Stimulated activated CD4-positive, alpha-beta T cell treated with anti-CD3 and anti-CD28 coated beads, TNF-alpha, amount 100 ng/mL, for 4 hours (primary cell): ENCODE measurements at places on chromosomes 7 and 10.

DNA sequence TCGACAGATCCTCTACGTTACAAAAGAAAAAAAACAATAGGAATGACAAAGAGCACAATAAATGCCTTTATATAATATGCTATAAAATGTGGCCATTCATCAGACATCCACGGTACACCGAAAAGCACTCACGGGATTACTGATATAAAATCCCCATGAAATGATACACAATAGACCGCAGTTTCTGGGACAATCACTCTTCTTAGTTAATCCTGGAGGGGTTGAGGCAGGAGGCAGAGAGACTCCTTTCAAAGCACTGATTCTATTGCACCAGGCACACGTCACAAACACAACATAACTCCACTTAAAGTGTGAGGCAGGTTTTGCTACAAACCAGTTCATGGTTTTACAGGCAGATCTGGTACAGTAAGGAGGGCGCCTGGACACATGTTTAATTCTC, 113.8 kb downstream of the FGFR2 start:
- no peak for DNase-seq

DNA sequence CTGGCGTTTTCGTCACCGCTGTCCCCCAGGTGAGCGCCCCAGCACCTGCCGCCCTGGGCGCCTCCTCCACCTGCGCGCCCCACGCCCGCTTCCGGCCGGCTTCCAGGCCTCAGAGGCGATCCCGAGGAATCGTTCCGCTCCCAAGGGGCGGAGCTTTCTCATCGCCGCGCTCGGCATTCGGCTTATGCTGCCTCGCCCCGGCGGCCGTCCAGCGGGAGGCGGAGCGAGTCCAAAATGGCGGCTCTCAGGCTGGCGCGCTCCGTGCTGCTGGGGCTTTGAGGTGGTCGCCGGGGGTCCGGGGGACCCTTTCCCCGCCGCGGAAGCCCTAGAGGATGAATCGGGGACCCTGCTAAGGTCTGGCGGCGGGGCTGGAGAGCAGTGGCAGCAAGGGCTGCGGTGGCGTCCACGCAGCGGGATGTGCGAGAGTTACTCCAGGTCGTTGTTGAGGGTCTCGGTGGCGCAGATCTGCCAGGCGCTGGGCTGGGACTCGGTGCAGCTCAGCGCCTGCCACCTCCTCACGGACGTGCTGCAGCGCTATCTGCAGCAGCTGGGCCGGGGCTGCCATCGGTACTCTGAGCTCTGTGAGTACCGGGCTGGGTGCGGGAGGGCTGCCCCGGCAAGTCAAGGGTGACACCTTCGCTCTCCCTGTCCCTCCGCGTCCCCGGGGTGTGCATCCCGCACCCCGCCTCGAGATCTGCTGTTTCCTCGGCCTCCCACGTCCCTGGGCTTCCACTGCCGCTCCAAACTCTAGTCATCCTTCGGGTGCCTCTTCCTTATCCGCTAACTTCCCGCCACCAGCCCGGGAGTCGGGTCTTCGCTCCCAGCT, at the start of gene TAF3:
Gene TAF3, plus strand, starts transcription at position 211 of the 826 bp plus-strand sequence. Its CDS starts 205 bp downstream, at position 416.
- peak; percentile 87 for DNase-seq

DNA sequence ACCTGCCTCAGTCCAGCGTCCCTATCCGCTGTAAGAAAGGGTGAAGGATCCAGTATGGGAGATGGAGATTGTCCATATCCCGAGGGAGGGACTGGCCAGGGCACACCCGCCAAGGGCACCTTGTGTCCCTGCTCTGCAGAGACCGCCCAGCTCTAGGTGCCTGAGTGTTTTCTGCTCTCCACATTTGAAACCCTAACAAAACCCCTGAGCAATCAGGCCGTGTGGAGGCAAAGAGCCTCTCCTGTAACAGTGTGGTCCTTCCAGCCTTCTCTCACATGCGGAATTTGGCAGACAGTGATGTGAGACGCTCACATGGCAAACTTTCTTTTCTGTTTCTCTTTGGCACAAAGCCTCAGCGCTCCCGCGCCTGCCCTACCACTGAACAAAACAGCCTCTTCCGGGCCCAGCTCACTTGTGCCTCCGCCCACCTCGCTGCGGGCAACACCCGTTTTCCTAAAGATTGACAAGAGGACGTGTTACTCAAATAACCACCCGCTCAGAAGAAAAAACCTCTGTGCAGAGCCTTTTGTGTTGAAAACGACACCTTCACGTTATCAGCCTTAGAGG, 514.8 kb downstream of the DNAJB6 start:
- DNase-seq: peak; percentile 60

- DNase-seq: no peak
Measured at GRCh38 chr10:97810446-97810845, 38.6 kb upstream of the SFRP5 start.

GRCh38 chr10:49303711-49304110, 4.7 kb downstream of the C10orf71 start:
- no peak for DNase-seq

GRCh38 chr10:127983344-127984100, 76.6 kb downstream of the PTPRE start:
- DNase-seq: no peak

DNA sequence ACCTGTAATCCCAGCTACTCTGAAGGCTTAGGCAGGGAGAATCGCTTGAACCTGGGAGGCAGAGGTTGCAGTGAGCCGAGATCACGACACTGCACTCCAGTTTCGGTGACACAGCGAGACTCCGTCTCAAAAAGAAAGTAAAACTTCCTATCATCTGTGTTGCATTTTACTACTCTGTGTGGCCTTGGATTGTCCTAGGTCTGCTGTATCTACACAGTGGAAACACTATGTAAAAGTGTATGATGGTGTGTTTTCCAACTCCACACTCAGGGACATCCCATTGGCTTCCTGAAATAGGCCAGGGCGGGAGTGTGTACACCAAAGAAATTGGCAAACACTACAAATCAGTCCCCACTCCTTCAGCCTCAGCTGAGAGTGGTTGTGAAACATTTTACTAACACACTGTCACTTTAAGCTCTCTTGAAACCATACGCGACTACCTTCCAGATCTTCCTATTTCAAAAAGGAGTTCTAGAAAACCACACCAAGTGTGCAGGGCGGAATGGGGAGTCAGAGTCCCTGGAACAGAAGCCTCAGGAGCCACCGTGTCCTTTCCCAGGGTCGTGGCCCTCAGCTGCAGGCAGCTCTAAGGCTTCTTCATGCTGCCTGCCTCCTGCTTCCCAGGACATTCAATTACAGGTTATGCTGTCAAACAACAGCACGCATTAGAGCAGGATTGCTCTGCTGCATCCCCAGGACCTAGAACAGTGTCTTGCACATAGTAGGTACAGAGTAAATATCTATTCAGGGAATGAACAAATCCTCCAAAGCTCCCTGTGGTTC, 275.4 kb downstream of the PARD3 start:
- no peak for DNase-seq

GRCh38 chr7:28761505-28761904, 196.6 kb downstream of the TRIL start:
- DNase-seq: no peak

DNA sequence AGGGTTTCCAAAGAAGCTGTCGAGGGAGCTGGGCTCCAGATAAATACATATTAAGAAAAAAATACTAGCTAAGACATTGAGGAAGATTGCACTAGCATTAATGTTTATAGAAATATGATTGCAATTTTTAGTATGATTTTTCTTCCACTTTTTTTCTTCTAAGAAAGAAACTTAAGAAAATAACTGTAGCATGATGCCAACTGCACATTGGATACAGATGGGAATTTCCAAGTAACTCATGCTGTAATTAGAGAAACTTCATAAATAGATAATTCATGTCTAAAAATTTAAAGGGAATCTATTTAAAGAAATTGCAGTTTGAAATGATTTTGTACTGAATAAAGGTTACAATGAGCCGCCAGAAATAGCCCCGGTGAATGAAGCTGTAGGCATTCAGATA, 119.4 kb downstream of the POLR1F start:
- no peak for DNase-seq

GRCh38 chr10:128633864-128634540, 507.8 kb upstream of the MKI67 start:
- DNase-seq: no peak

DNA sequence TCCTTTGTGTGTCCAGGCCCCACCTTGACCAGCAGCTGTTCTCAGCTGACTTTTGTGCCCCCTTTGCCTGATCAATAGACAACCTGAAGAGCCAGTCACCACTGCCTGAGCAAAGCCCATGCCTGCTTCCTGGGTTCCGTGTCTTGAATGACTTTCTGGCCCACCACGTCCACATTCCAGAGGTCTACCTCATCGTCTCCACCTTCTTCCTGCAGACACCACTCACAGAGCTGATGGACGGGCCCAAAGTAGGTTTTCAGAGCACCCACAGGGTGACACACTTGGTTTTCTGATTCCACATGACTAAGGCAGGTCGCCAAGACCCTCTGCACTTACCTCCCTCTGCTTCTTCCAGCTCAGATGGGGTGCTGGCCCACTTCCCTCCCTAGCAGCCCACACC, 126.8 kb downstream of the WDFY4 start:
- DNase-seq: no peak

- DNase-seq: no peak
Measured at GRCh38 chr10:29434111-29434510, 145.2 kb downstream of the LYZL1 start.

DNA sequence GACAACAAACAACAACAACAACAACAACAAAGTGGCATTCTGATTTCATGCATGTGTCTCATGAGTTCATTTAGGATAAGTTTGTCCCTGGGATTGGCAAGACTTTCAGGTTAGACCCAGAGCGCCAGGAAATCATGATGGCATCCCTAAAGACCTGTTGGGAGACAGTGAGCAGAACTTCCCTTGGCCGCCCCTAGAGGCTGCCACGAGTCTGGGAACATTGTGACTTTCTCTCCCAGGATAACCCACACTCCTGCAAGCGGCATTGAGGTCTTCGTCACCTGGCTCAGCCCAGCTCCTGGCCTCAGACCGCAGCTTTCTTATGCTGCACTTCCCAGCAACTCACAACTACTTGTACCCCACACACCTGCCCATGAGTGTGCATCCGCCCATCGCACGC, 80.5 kb upstream of the RNF32 start:
- no peak for DNase-seq

DNA sequence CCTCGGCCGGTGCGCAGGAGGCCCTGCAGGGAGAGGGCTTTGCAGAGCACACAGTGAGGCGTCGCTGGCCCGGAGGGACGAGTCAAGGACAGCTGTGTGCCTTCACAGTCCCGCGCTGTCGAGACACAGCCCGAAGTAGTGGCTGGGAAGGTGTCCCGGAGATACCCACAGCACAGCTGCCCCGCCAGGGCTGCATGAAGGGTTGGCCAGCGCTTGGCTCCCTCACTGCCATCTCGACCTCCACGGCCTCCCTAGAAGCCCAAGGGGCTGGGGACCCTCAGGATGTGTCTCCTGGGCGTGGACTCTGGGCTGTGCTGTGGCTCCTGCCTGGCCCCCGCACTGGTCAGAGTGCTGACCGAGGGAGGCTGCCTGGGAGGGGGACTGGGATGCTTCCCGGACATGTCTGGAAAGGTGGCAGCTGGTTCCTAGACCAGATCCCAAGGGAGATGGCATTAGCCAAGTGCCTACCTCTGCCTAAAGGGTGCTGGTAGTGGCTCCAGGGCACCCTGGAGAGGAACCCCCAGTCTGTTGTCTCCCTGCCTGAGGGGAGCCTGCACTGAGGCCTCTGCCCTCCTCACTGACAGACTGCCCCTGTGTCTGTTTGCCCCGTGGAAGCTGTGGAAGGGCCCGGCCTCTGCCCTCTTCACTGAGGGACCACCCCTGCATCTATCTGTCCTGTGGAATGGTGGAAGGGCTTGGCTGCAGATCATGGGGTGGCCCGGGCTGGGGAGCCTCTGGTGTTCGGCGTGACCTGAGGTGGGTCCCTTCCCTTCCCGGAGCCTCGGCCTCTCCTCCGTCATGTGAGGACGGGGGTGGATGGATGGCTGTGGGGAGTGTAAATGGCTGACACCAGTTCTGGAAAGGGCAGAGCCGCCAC, 5.8 kb downstream of the ELFN1 start:
- no peak for DNase-seq

GRCh38 chr7:138705167-138705566, 4.0 kb upstream of the SVOPL start:
- no peak for DNase-seq

DNA sequence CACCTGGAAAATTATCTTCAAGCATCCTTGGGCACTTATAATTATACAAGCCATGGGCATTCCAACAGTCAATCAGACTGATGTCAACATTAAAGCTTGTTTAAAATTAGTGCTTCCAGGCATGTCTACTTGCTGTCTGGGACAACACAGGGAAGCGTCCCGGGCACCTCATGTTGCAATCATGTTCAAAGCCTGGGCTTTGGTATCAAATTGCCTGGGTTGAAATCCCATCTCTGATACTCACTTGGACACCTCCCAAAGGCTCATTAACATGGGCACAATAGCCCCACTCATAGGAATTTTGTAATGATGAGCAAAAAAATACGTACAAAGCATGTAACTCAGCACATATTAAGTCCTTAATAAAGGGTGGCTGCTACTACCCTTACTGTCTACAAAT, 14.4 kb downstream of the AIFM2 start:
- DNase-seq: no peak

GRCh38 chr7:15011289-15011688, 108.7 kb upstream of the DGKB start:
- no peak for DNase-seq

DNA sequence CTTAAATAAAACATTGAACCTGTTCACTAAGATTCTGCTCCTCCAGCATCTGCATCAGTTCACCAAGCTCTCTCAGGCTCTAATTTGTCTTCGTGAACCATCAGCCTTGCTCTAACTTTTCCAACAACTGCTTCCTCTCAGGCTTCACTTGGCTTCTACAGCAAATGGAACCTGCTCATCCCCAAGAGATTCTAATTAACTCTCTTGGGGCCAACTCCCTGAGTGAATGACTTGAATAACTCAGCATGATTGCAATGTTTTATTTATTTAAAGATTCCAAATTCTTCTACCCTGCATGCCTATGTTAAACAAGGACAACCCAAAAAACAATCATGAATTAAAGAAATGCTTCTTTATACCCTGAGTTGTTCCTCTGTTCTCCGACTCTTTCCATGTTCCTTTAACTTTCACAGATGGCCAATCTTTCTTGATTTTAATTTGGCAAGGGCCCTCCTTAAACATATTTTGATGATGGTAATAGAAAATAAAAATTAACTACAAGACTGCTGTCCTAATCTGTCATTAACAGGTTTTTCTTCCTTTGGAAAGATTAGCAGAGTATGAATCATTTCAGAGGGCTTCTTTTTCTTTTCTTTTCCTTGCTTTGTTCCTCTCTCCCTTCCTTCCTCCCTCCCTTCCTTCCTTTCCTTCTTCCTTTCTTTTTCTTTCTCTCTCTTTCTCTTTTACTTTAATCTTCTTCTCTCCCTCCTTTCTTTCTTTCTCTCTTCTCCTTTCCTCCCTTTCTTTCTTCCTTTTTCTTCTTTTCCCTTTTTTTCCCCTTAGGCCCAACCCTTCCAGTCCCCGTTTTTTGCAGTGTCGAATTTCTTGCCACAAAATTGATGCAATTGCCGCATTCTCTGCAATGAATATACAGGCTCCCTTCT, 195.0 kb upstream of the RHOBTB1 start:
- DNase-seq: no peak
